Activated T-helper 1 cell treated with Interleukin-2 at 50 U/mL for 16 hours (primary cell): ENCODE measurements at places on chromosomes 5 and 9.

DNA sequence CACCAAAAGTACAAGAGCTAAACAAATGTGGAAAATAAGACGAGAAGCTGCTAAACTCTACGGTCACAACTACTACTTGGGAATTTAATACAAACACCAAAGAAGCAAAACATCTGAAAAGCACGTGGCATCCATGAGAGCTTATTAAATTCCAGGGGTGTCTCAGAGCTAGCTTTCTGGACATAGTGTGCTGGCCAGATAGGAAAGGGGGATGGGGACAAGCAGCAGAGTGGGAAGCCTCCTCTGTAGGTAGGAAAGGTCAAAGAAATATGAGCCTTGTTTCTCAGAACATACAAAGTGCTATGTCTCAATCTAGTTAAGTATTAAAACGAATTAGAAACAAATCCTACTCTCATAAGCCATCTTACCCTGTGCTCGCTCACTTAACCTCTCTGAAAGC is 51.3 kb upstream of the GOLPH3 start:
- DNase-seq = no peak

- DNase-seq = no peak
Observed at GRCh38 chr5:151578326-151579025, 12.7 kb downstream of the FAT2 start.

GRCh38 chr5:118611332-118611945 is 376.9 kb downstream of the DTWD2 start:
- DNase-seq = no peak

- DNase-seq = no peak
Observed at GRCh38 chr9:15227491-15227890, 79.5 kb downstream of the TTC39B start.

GRCh38 chr5:11573140-11573992 is 330.9 kb downstream of the CTNND2 start:
- no peak for DNase-seq

DNA sequence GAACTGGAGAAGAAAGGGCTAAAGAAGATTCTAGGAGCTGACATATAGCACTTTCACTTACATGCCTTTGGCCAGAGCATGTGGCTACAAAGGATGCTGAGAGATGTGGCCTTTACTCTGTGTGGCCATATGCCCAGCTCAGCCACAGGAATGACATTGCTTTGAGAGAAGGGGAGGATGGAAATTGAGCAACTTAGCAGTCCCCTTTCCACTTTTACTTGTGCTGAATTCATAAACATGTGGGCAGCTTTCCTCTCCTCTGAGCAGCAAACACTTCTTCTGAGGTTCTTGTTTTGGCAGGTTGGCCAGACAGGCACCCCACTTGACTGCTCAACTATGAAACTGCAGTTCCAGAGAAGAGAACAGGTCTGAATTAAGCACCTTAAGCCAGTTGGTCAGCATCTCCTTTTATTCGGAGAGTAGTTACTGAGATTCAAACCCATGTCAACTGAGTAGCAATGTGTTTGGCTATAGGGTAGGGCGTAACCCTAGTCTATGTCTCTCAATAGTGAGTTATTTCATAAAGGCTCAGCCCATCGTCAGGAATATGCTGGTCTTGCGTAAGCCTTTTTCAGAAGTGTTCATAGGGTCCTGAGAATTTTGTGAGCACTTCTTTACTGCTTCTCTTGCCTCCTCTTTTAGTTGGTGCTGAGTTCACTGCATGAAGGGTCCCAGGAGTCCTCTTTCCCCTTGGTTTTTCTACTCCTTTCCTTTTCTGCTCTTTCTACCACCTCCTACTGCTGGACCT is 134.5 kb downstream of the PALM2AKAP2 start:
- DNase-seq = no peak

- DNase-seq = no peak
Observed at GRCh38 chr5:71471193-71471592, 15.7 kb downstream of the BDP1 start.

GRCh38 chr5:151483176-151483575 is 35.8 kb downstream of the SLC36A1 start:
- no peak for DNase-seq

DNA sequence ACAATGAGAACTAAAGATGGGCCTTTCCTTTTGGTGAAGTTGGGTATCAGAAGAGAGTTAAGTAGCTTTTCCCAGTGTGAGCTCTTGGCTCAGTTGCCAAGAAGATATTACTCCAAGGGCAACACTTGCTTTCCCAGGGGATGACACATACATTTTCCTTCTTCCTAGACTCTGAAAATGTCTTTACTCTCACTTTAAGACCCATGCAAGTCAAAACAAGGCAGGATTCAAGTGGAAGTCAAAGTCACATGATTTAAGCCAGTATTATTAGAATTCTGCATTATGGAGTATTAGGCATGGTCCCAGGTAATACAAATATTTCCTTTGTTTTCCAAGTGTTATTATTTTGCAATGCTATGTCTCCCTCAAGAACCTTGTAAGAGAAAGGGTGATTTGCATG is 175.1 kb downstream of the PPP2R2B start:
- no peak for DNase-seq

- DNase-seq = no peak
Observed at GRCh38 chr9:18437315-18438201, 36.4 kb upstream of the ADAMTSL1 start.

GRCh38 chr5:35881758-35882157 is 25.1 kb downstream of the IL7R start:
- DNase-seq = no peak

GRCh38 chr9:134474055-134474370 is 147.8 kb downstream of the RXRA start:
- no peak for DNase-seq

GRCh38 chr5:88602584-88602983 is 280.4 kb downstream of the MEF2C start:
- no peak for DNase-seq

DNA sequence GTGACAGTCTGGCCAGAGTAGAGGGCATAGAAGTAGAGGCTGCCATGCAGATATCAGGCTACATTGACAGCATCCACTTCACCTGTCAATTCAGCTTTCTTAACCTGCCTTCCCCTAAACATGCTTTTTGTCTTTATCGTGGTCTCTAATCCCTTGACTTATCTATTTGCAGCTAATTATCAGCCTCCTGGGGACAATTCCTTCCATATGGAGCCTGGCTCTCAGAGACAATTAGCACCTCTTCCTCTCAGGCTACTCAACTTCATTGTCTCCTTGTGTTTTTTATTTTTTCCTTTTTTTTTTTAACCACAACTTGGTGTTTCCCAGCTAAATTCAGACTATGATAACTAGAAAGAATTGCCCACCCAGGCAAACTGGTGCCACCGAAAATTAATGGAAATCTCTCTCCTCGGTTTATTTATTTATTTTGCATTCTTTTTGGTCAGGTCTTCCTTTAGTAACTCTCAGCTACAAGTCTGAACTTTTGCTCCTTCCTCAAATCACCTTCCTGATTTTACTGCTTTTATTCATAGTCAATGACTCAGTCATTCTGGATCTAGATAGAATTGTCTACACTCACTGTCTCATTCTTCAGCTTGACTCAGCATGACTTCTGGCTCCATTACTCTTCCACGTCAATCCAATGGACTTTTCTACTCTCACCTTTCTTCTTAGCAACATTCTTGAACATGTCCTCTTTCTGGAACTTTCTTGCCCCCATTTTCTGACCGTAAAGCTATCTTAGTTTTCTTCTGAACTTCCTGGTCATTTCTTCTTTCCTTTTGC is 63.0 kb upstream of the BASP1 start:
- no peak for DNase-seq

GRCh38 chr9:76564297-76564696 is 105.3 kb downstream of the GCNT1 start:
- DNase-seq = no peak

DNA sequence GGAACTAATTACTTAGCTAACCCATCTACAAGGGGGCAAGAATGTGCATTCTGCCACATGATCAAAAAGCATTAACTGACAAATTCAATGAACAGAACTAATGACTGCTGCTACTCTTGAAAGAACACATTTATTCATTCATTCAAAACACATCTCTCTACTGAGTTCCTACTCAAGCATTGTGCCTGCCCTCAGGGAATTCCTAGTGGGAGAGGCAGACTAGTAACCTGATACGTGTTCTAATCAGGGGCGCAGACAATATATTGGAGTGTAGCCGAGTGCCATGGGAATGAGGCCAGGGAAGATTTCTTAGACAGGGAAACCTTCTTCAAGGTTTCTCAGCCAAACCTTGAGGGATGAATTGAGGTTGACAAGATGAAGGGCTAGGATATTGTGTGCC is 56.7 kb upstream of the PAPPA start:
- no peak for DNase-seq

GRCh38 chr9:7974335-7974960 is 174.9 kb upstream of the DMAC1 start:
- no peak for DNase-seq

DNA sequence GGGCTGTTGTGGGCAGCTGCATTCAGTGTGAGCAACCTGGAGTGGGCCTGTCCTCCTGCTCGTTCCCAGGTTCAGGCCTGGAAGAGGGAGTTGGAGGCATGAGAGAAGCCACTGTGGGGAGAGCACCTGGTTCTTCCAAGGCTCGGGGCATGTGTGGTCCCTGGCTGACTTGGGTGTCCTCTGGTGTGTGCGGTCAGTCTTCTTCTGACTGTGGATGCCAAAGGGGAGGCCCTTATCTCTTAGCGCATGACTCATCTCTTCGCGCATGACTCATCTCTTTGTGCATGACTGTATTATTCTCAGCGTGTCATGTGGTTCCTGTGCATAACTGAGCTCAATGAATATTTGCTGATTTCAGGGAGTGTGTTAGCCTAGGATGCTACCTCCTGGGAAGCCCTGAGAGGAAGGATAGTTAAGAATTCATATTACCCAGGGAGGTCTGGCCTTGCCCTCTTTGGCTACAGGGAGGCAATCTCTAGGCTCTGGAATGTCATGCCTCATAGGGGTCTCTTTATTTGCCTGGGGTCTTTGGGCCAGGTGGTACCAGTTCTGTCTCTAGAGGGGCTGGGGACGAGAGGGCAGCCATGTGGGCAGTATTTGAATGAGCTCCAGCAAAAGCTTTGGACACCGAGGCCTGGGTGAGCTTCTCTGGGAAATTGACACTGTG is 188.7 kb downstream of the HSPA4 start:
- no peak for DNase-seq

- no peak for DNase-seq
Observed at GRCh38 chr5:74953937-74954720, 87.9 kb upstream of the FAM169A start.

GRCh38 chr9:15104826-15105420 is 194.7 kb upstream of the FREM1 start:
- no peak for DNase-seq

GRCh38 chr5:173717959-173718358 is 101.5 kb upstream of the BOD1 start:
- DNase-seq = no peak

- DNase-seq = no peak
Observed at GRCh38 chr5:43543434-43543833, 13.4 kb downstream of the PAIP1 start.

GRCh38 chr5:157986431-157986990 is 127.6 kb upstream of the CLINT1 start:
- no peak for DNase-seq

DNA sequence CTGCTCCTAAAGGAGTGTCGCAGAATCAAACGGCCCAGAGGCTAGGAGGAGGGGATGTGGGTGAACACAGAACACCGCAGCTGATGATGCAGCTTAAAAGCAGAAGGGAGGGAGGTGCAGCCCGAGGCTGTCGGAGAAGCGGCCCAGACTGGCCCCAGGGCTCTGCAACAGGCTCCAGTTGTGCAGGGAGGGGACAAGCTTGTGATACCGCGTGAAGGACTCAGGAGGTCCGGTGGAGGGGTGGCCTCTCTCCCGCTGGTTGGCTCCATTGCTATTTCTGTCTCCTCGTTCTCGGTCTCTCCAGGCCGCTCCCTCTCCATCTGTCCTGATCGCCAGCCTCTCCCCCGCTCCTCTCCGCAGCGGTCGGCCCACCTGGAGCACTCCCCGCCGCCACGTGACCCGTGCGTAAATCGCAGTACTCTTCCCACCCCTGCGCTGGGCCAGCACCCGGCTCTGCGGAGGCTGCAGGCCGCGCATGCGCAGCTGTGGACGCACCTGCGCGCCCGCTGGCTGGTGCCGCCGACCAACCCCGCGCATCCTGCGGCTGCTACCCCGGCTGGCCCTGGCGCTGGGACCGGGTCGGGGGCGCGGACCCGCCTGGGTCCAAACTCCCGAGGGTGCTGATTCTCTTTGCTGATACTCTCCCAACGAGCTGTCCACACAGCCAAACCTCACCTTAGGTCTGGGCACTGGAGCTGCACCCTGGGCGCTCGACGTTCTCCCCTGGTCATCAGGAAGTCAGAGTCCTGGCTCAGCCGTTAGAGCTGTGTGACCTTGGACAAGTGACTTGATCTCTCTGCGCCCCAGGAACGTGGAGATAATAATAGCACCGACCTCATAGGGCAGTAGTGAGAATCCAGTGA is 3.7 kb upstream of the STXBP1 start:
- peak; percentile 70 for DNase-seq

GRCh38 chr9:133950192-133950591 is 41.9 kb downstream of the VAV2 start:
- no peak for DNase-seq

- no peak for DNase-seq
Observed at GRCh38 chr9:12614488-12614887, 78.7 kb upstream of the TYRP1 start.

DNA sequence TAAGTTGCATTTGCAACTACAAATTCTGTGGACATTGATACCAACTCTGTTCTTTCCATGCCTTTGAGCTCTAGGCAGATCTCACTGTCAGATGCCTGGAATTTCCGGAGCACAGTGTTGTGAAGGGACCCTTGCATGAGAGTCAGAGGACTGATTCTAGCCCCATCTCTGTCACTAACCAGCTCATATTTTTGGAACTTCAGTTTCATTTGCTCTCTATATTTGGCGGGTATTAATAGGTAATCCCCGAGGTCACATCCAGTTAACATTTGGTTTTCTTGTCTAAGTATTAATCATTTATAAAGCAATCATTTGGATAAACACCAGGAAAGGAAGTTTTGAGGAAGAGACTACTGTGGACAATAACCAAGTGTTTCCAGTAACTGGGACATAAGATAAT is 115.7 kb downstream of the MAN2A1 start:
- DNase-seq = no peak

DNA sequence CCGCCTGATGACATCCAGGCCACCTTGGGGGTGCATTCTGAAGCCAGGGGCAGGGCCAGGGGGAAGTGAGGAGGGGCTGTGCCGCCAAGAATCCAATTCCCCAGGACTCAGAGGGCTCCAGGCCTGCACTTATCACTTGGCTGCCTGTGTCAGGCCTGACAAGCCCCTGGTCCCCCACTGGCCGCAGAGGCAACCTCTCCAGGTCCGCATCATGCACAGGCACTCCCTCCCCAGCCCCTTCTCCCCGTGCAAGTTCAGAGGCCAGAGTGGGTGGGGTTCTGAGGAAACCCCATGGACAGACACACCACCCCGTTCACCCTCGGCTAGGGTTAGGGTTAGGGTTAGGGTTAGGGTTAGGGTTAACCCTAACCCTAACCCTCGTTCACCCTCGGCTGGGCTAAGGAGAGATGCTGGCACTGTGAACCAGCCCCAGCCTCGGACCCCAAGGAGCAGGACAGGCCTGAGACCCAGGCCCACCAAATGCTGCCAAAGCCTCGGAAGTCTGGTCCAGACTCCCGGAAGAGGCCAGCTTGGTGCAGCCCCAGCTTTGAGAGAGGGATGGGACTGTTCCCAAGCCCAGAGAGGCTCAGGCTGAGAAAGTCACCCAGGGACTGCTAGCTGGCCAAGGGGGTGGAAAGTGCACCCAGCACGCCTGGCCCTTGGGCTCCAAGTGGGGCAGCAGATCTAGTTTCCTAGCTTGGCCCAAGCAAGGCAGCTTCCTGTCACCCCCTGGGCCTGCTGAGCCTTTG is 4.9 kb downstream of the LCN2 start:
- DNase-seq = no peak
